Tibial nerve (tissue), 4 donors: ENCODE measurements at places on chromosomes 3 and 15.

DNA sequence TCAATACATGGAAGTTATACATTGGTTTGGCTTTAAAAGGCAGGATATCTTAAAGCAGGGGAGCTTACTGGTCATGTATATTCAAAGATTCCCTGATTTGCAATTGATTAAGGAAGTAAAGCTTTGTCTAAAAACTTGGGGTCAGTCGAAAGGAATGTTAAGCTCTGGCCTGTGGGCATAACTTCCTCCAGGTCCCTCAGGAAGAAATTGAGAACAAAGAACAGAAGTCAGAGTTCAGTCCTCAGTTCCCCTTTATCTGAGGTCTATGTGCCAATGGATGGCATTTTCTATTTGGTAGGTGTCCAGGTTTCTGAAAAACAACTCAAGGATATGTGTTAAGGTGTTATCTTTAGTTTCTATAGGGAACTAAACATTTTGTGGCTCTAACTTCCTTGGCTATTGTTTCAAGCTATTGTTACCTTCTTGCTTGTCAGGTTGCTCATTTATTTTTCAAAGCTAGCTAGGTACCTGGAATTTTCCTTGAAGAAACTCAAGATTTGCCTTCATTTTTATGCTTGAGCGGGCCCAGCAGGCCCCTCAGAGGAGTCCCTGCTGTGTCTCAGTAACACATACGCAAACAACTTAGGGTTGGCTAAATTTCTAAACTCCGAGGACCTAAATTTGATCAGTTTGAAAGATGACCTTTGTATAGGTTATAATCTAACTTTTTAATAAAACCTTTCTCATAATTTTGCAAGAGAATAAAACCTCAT is 135.0 kb upstream of the UBE2E2 start:
- DNase-seq = no peak

DNA sequence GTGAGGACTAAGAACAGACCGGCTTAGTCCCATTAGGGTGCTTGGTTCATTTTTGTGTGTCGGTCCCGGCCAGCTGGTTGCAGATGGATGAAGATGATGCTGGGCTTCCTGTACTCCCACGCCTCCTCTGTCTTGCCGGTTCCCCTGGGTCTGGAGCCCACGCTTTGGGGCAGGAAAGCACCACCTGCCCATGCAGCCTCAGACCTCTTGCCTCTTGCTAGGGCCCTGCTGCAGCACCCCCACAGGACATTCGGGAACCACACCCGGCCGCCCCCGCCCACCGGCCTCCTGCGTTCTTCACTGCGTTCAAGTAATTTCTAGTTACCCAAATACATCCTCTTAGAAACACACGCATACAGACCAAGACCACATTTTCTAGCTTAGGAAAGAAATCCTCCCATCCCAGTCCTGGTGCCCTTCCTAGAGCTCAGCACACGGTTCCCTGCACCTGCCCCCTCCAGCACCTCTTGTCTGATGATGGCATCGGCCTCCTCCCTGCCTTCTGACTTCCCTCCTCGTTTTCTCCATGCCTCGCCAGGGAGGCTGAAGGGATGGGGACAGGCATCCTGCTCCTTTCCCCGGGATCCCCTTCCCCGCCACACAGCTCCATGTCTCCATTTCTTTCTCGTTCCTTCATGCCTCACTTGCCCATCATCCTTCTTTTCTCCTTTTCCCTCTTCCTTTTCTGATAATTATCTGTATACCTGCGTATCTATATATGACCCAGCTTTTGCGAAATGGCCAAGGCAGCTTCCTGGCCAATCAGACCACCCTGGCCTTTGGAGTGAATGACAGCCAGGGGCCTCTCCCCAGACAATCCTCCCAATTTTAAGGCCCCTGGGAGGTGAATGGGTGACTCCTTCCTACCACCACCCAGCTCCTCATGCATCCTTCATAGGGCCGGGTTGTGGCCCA is 30.9 kb downstream of the FAM3D start:
- DNase-seq = no peak

DNA sequence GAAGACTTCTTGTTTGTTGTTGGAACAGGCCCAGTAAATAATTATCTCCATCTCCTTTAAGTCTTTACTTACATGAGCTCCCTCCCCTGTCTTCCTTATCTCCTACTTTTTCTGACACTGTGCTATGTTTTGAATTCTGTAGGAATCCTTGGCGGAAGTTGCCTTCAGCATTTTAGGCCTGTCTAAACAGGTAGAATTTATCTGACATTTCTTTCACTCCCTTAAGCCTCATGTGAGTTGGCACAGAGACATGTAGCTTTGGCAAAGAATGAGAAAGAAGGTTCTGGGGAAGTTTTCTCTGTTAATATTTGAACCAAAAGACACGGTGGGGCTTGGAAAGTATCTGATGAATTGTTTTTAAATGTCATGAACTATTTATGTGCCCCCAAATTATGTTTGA is 8.1 kb downstream of the MCTP2 start:
- DNase-seq = no peak

DNA sequence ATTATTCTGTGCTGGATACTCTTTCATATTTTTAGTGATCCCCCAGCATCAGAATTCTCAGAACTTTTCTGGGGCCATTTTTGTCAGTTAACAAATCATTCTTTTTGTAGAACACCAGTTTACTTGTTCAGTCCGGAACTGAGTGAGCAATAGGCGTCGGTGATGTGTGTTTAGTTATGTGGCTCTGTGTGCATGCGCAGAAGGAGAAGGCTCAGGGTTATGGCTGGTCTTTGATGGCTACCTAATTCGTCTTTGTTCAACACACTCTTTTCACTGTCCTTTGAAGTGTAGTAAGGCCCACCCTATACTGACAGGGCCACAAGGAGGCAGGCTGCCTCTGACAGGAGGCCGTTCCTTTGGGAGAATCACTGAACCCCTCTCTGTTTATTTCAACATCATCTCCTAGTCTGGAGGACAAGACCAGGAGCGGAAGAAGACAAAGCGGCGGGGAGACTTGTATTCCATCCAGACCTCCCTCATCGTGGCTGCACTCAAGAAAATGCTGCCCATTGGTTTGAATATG is 158.2 kb upstream of the CHRM5 start:
- no peak for DNase-seq

DNA sequence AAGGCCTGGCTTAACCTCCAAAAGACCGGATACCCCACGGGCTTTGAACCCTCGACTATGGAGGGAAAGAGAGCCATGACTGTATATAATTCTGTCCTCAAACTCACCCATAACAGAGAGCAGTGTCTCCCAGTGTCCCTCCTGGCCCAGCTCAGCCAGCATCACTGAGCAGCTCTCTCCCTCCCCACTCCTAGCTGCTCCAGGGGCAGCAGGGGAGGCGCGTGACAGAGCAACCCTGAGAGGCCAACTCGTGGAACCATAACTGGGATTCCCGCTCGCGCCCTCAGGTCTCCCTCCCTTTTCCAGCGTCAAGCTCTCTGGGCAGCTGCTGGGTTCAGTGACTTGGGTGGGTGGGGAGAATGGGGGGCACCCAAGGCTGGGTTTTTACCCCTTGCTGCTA is 561 bp upstream of the CPLX3 start:
- no peak for DNase-seq

- DNase-seq = no peak
Measured at GRCh38 chr15:100256101-100256969, 85.4 kb downstream of the ADAMTS17 start.

- DNase-seq = no peak
Measured at GRCh38 chr3:123609063-123609462, 24.2 kb upstream of the HACD2 start.

GRCh38 chr3:98592345-98592935 is 971 bp downstream of the CPOX start:
- DNase-seq = no peak

GRCh38 chr3:48945891-48946549 is 27.4 kb downstream of the ARIH2 start:
- no peak for DNase-seq

DNA sequence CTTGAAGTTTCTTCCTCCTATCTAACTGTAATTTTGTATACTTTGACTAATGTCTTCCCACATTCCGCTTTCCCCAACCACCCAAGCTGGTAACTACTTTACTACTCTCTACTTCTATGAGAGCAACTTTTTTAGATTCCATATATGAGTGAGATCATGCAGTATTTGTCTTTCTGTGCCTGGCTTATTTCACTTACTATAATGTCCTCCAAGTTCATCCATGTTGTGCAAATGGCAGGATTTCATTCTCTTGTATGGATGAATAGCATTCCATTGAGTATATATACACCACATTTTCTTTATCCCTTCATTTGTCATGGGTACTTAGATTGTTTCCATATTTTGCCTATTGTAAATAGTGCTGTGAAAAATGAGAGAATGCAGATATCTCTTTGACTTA is 78.5 kb upstream of the CCNL1 start:
- no peak for DNase-seq
